ENCODE measurements at places on chromosomes 1 and 21.
A peak's percentile ranks its signal among the peaks of the same experiment; 100 is the strongest.

DNA sequence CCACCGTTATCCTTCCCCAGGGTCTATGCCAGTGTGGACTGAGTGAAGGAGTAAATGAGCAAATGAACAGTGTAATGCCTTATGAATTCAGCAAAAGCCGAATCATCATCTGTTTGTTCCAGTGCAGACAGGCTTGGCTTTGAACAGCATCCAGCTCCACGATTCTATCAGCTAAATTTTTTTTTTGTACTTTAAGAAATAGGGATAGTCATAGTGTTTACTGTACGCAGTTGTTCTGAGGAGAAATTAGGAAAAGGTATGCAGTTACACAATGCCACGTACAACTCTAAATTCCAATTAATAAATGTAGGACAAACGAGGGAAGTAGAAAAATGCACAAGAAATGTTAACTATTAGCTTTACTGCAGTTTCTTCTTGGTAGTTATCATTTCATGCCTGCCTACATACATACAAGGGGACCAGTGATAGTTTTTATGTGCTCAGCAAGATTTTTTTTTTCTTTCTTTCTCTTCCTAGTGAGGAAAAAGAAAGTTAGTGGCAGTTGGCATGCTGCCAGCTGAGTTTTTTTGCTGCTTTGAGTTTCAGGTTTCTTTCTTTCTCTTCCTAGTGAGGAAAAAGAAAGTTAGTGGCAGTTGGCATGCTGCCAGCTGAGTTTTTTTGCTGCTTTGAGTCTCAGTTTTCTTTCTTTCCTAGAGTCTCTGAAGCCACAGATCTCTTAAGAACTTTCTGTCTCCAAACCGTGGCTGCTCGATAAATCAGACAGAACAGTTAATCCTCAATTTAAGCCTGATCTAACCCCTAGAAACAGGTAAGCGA lies at the start of gene IFI44L:
Gene IFI44L (plus strand): TSS at position 646 of the 777 bp plus-strand sequence. CDS start 7,468 bp downstream, outside the sequence.
- DNase-seq: peak; percentile 50

DNA sequence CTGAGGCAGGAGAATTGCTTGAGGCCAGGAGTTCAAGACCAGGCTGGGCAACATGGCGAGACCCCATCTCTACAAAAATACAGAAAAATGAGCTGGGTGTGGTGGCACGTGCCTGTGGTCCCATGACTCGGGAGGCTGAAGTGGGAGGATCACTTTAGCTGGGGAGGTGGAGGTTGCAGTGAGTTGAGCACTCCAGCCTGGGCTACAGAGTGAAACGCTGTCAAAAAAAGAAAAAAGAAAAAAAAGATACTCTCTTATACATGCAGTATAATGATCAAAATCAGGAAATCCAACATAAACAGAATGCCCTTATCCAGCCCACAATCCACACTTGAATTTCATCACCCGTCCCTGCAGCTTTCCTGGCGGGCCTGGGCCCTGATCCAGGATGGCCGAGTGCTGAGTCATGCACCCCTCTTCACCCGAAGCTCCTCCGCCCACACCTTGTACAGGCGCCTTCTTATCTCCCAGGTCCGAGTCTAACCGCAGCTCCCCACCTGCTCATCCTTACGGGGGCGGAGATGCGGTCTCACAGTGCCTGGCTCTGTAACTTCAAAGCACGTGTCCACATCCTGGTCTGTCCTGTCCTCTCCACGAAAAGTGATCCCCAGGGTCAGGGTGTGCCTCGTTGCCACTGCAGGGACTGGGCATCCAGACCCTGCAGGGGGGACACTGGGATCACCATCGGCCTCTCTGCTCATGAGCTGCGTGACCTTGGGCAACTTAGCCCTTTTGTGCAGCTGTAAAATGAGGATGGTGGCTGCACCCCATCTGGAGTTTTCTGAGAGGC lies 120.2 kb upstream of the SLC45A1 start:
- no peak for DNase-seq

DNA sequence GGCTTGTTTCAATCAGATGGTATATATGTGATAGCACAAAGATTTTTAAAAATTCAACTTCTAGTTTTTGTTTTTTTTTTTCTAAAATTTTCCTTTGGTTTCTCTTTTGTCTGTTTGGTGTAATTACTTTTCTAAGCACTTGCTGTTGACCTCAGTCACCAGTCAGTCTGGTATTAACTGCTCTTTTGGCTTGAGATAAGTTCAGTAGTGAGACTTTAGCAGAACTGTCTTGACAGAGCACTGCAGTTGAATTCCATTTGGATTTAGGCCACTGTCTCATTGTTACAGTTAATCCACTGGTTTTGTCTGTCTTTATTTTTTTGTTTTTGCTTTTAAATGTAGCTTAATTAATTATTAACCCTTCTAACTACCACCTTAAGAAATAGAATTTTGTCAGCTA lies 36.2 kb downstream of the OSBPL9 start:
- DNase-seq: no peak

- no peak for DNase-seq
These were observed 43.5 kb downstream of the DPYD start for GRCh38 chr1:97877307-97877706.

DNA sequence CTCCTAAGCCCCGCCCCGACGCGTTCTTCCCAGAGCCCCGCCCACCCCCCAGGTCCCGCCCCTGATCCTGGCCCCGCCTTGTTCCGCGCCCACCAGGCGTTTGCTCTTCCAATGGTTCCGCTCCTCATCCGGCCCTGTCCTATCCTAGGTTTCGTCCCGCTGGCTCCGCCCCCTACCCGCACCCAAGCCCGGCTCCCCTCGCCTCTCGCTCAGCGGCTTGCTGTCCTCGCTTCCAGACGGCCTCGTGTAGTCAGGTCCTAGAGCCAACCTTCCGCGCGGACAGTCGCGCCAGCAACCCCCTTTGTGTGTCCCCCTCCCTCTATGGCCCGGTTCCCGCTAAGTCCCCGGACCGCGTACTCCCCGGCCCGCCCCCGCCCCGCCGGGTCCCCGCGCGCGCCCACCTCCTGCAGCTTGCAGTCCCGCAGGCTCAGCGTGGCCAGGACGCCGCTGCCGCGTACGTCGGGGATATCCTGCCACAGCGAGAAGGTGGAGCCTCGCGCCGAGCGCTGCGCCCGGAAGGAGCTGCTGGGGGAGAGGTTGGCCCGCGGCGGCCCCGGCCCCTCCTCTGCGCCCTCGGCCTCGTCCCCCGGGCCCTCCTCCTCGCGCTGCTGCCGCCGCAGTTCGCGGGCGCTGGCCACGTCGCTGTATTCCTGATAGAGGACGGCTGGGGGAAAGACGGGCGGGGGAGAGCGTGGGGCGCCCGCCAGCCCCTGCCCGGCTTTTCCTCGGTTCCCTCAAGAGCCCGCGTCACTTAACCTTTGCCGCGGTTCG lies 5.7 kb downstream of the ARHGEF19 start:
- DNase-seq: peak; percentile 90

- no peak for DNase-seq
These were observed 5.0 kb upstream of the TRABD2B start for GRCh38 chr1:48002142-48002541.

DNA sequence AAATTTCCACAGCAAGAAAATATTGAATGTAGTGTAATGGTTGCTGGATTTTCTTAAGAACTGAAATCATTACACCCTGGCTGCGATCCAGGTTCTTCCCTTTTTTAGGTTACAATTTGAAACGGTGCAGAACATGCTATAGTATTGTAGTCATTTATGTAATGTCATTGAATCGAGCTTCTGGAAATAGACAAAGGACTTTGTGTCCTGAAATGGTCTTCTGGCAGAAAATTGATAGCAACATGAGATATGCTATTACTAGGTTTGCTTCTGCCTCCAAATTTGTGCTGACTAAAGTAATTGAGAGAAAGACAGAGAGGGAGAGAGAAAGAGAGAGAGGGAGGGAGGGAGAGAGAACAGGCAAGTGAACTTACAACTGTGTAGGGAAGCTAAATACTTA lies 146.2 kb upstream of the NFIA start:
- DNase-seq: no peak

- no peak for DNase-seq
These were observed 22.7 kb downstream of the PANK4 start for GRCh38 chr1:2503554-2504224.

GRCh38 chr1:201885531-201886075 lies 3.1 kb upstream of the SHISA4 start:
- no peak for DNase-seq

DNA sequence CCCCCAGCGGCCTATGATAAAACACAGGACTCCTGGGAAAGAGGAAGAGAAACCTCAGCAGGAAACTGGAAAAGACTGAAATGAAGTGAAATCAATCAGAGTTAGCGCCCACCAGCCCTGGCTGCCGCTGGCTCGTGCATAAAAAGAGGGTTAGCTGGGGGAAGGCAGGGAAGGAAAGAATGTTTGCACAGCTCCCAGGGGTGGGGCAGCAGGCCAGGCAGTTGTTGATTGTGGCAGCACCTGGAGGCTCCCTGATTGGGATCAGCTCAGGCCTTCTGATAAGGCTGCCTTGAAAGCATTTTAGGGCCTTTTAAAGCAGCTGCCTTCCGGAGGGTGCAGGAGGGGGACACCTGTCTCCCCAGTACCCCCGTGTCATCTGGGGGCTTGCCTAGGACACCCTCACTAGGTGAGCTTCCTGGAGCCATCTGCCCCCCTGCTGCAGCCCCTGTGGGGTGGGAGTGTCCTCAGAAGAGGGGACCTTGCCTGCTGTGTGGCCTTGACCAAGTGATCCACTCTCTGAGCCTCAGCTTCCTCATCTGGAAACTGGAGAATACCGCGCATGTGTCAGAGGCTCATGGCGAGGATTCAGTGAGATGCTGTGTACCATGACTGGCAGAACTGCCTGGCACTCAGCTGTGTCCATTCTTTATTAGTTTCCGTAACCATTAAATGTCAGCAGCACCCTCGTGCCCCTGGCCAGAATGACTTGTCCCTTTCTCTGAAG lies 6.6 kb downstream of the EPHB2 start:
- DNase-seq: no peak

- DNase-seq: peak; percentile 66
These were observed 10.9 kb upstream of the ALDH4A1 start for GRCh38 chr1:18913065-18913835.

DNA sequence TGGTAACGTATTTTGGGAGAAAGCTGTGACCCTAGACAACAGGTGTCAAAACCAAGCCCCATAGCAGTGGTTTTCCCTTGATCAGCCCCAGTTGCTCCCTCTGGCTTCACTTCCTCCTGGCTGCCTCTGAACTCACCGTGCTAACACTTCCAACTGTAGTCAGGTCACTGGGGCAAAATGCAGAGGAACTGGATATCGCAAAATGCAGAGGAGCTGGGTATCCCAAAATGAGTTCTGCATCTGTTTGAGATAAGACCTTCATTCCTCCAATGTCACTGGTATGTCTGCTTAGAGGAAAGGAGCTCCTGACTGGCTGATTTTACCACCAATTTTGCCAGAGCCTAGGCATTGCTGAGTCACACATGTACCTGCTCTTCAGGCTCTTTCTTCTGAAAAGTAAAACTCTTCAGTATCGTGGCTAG lies 19.6 kb upstream of the TACSTD2 start:
- DNase-seq: no peak

GRCh38 chr1:38526046-38526445 lies 333.5 kb downstream of the RRAGC start:
- DNase-seq: no peak

DNA sequence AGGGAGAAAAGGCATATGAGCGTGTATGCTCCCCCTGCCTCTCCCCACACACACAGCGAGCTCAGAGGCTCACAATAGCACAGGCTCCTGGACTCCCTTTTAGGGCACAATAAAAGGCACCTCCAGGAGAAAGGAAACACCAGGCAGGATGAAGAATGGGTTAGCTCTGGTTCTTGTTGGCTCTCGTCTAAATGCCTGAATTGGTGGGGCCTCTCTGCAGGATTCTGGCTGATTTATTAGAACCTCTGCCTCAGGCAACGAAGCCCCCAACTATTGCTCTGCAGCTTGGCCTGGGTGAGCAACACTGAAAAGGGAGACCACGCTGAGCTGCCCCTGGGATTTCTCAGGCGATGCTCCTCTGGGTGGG lies 590.9 kb upstream of the PLXNA2 start:
- DNase-seq: no peak

DNA sequence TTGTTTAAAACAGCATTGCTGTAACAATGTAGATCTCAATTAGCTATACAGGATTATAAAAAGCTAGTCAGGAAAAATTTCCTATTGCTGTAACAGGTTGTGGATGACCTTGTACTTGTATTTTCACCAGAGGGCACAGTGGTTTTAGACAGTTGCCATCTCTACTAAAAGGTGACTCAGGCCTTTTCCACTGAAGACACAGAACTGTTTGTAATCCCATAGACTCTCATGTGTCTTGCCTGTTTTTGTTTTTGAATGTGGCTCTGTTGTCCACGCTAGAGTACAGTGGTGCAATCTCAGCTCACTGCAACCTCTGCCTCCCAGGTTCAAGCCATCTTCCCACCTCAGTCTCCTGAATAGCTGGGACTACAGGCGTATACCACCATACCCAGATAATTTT lies 5.9 kb downstream of the MTFR1L start:
- no peak for DNase-seq

- no peak for DNase-seq
These were observed 8.9 kb downstream of the ZMPSTE24 start for GRCh38 chr1:40266786-40267535.

DNA sequence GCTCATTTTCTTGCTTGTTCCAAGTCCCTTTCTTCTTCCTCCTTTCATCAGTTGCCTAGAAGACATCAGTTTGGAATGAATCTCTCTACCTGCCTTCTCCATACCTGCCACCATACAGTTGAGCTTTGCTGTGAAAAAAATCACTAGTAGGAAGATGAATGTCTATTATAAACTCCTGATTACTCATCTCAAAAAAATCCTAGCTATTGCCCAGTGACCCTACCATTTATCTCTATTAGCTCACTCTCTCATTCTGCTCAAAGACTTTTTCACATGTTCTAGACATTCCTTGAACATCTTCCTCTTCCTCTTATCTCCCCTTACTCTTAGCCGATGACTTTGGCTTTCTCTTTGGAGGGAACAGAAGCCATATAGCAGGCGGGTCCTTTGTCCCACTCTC lies 49.7 kb upstream of the HMGB4 start:
- DNase-seq: no peak

- DNase-seq: no peak
These were observed 26.7 kb upstream of the RPTN start for GRCh38 chr1:152185544-152186391.

DNA sequence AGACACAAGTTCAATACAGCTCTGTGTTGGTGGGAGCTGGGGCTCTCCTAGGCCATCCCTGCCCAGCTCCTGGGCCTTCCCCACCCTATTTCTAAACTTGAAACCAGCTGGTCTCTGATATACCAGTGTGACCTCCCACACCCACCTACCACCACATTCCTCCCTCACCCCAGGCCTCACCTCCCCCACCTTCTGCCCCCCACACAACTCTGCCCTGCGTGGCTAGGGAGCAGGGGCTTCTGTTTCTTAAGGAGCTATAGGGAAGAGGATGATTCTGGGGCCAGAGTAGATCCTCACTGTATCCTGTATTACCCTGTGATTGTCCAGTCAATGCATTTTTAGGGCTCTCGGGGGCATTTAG lies 16.5 kb downstream of the NES start:
- DNase-seq: no peak

DNA sequence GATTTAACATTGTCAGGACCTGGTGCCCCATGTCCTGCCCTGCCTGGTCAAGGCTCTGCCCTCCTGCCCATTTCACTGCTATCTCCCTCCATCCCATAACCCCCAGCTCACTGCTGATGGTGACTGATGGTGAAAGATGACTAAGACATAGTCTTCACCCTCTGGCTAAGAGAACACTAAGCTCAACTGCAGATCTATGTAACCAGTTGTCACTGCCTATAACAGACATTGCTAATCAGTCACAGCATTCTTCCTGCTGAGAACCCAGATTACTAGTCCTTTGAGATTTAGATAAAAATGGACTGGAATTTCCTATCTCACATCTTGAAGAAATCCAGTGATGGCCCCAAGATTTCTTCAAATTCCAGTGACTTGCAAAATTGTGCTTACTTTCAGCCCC lies 8.0 kb upstream of the ZNF362 start:
- DNase-seq: no peak

- no peak for DNase-seq
These were observed 35.5 kb upstream of the PARP1 start for GRCh38 chr1:226443439-226443838.

All from T follicular helper cell (primary cell).